ENCODE measurements at places on chromosomes 1 and 21. TPM values are rescaled to one million over a fixed set of nuclear protein-coding genes. Genes with fewer than 3 reads are reported as not detected.

The C1QTNF12 gene
- polyA plus RNA-seq: 2.7 TPM

DNA sequence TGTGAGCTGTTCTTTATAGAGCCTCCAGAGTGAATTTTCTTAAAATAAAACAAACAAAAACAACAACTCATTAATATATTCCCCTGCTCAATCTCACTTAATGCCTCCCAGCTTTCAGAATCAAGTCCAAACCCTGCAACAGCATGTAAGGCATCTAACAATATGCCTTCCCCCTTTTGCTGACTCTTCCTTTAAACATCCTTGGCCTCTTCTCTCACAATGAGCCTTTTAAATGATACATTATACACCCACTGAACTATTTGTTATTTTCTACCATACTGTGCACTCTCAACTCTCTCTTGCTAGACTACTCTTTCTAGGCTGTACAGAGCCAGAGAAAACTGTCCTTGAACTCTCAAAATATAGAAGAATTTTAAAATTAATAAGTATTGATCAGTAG, 115.2 kb upstream of the SNX7 start:
- DNase-seq: no peak

DNA sequence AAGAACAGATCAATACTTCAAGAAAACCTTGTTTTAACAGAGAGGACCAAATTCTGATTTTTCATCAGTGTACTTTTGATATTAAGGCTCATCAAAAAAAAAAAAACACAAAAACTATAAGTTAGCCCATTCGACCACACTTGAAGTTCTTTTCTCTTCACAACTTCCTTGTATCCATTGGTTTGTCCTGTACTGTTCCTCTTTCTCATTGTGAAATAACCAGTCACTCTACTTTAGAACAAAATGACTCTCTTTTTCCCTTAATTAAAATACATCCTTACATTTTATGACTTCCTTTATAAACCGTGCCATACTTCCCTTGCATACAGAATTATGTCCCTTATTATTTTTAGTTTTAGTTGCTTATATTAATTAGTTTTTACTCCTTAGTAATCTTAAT, 8.4 kb downstream of the QSOX1 start:
- DNase-seq: no peak

- DNase-seq: no peak
These were observed 225.3 kb downstream of the BACH1 start for GRCh38 chr21:29524055-29524454.

- DNase-seq: no peak
These were observed 17.0 kb upstream of the TRAF5 start for GRCh38 chr1:211309617-211310016.

- no peak for DNase-seq
These were observed 30.0 kb downstream of the ADAMTS1 start for GRCh38 chr21:26815197-26815596.

DNA sequence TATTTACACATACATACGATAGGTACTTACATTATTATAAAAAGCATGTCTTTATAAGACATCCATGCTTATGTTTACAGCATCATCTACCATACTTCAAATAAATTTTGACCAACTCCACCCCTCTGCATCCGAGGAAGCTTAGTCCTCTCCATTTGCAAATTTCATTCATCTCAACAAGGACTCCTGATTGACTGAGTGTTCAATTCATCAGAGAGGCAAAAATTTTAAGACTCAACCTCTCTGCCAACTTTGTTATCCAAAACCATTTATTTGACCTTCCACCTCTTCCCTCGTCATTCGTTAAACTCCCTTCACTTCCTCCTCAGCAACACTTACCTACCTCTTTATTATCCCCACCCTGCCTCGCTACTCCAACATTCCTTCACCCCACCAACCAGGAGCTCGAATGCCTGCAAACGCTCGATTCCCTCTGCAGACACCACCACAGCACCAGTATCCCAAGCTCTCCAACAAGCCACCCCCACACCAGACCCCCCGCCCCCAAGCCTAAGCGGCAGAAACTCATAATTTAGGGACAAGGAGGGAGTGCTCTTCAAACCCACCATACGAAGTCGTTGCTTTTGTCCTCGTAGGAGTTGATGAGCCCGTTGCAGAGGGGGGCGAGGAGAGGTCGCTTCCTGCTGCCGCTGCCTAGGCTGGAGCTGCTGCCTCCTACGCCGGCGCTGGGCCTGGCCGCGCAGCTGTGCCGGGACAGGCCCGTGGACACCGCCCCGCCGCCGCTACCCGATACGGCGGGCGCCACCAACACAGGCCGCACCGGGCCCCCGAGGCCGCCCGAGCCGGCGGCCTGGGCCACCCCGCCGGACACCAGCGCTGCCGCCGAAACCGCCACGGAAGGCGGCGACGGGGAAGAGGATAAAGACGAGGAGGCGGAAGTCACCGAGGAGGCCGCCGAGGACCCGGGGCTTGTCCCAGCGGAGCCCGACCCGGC, 803 bp downstream of the COP1 start:
- DNase-seq: peak; percentile 34

DNA sequence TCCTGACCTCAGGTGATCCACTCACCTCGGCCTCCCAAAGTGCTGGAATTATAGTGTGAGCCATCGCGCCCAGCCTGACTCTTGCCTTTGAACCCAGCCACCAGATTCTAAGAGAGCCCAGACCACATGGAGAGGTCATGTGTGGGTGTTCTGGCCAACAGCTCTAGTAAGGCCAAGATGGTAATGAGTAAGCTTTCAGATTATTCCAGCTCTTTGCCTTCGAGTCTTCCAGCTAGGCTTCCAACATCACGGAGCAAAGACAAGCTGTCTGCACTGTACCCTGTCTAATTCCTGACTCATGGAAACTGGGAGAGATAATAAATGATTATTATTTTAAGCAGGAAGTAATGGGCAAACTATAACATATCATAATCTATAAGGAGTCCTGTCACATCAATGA, 14.8 kb upstream of the ZFP69B start:
- DNase-seq: no peak

DNA sequence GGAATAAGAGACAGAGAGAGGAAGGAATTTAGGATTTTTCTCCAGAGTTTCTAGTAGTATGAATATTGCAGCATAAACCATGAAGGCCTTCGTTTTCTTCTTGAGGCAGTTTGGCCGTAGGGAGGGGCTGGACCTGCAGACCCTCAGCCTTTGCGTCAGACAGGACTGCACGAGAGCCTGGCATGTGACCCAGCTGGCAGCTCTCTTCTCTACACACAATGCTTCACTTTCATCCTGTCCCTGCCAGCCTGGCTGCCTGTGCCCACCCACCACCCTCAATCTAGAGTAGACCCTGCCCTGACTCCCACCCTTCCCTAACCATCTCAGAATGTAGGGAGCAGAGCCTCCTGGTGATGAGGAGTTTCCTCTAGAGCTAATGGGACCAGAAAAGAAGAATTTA, 1.6 kb downstream of the CA14 start:
- no peak for DNase-seq

Data from testis (tissue), 5 donors.